Inflammatory macrophage treated with lipopolysaccharide for 4 hours (primary cell): ENCODE measurements at places on chromosomes 7 and 10.

- no peak for DNase-seq
Measured at GRCh38 chr10:13327534-13327933, 20.6 kb downstream of the SEPHS1 start.

- DNase-seq = no peak
Measured at GRCh38 chr10:15211464-15211979, 43.0 kb upstream of the NMT2 start.

GRCh38 chr10:35019041-35020024, 70.8 kb downstream of the CUL2 start:
- no peak for DNase-seq

DNA sequence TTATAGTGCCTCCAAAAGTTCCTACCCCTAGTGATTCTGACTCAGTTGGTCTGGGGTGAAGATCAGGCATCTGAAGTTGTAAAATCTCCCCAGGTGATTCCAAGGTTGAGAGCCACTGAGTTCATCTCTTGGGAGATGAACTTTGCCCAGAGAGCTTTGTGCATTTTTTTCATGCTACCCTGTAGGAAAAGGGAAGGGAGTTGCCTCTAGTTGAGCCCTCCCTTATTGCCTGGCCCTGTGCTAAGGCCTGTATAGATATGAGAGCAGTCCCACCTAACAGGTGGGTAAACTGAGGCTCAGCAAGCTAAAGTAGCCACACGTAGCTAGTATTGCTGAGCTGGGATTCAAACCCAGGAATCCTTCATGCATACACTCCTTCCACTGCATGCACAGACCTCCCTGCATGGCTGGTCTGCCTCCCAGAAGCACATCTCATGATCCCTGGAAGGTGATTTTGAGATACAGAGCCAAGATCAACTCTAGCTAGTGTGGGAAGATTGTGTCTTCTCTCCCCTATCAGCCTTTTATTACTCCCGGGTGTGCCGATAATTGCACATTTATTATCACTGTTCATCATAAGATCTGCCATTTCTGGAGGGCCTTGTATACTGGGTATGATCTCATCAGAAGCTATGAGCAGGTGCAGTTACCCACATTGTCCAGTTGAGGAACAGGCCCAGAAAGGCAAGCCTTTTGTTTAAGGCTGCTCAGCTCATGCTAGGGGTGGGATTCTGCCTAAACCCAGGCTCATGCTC, 47.0 kb downstream of the TBATA start:
- no peak for DNase-seq

DNA sequence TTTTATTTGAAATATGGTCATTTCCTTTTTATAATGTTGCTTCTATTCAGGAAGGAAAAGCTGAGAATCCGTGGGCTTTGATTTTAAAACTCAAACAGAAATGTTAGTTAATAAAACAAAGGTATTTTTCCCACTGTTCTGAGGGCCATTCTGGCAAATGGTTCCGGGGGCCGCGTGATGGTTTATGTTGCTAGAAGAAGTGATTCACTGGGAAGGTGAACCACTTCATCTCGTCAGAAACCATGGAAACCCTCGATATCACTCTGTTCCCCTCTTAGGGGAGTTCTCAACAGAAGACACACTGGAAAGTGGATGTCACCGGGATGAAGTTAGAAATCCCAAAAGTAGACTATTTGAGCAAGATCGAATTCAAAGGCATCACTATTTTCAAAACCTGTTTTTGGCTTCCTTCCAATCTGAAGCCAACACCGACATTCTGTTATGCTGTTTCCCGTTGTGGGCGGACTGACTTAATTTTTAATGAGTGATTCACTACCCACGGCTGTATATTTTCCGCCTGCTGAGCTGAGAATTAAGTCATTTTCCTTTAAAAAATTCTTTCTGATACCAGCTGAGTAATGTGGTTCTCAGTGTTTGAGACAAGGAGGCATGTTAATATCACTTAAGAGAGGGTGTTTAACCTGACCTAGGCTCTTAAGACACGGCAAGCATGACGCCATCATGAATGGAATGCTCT, 84.1 kb downstream of the PTPRE start:
- DNase-seq = peak; percentile 94

DNA sequence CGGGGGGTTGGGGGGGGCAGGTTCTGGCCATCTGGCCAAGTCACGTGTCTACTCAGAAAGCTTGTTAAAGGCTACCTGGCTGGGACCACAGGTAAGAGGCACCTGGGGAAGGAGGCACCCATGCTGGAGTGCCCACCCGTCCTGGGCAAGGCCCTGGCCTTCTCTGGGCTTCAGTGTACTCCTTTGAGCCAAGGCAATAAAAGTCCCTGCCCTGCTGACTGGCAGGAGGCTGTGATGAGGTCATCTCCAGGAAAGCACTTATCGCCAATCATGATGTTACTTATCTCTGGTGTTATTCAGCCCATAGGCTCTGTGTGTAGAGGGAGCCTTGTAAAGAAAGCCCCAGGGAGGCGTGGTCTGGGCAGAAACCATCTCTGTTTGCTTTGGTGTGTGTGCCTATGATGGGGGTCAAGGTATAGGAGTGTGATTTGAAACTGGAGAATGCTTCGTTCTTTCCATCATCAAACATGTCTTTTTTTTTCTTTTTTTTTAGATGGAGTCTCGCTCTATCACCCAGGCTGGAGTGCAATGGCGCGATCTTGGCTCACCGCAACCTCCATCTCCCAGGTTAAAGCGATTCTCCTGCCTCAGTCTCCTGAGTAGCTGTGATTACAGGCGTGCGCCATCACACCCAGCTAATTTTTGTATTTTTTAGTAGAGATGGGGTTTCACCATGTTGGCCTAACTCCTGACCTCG, 2.5 kb upstream of the CLDN4 start:
- peak; percentile 56 for DNase-seq

- no peak for DNase-seq
Measured at GRCh38 chr7:138434597-138435019, 25.5 kb upstream of the TRIM24 start.

DNA sequence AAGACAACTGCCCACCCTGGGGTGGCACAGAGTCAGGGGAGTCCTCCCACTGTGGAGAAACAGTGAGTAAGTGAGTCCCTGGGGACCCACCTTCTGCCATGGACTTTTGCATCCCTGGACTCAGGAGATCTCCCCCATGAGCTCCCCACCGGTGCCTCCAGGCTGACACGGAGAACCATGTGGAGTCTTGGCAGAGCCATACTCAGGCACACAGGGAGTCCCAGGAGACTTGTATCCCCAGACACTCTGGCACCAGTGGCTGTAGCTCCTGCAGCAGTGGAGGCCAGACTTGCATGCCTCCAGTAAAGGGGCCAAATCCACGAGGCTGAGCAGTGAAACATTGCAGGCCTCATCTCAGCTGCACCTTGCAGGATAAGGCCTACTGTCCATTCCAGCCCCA, 791.4 kb downstream of the PCDH15 start:
- no peak for DNase-seq

- DNase-seq = peak; percentile 56
Measured at GRCh38 chr7:2357571-2357970, 2.9 kb downstream of the EIF3B start.

DNA sequence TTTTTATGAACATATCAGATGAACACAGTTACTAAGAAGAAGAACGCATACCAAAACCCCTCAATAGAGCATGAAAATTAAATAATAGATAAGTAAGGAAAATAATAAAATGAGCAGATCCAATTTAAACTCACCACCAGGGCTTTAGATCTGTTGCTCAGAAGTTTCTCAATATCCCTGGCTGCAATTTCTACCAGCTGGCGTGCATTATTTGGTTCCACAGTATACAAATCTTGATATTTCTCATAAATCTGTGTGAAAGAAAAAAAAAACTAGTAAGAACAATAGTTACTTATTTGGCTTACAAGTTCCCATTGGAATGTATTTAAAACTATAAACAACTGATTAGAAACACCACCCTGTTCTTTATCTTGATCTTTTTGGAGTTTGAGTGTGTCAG, 108.6 kb downstream of the CACNA2D1 start:
- DNase-seq = no peak

DNA sequence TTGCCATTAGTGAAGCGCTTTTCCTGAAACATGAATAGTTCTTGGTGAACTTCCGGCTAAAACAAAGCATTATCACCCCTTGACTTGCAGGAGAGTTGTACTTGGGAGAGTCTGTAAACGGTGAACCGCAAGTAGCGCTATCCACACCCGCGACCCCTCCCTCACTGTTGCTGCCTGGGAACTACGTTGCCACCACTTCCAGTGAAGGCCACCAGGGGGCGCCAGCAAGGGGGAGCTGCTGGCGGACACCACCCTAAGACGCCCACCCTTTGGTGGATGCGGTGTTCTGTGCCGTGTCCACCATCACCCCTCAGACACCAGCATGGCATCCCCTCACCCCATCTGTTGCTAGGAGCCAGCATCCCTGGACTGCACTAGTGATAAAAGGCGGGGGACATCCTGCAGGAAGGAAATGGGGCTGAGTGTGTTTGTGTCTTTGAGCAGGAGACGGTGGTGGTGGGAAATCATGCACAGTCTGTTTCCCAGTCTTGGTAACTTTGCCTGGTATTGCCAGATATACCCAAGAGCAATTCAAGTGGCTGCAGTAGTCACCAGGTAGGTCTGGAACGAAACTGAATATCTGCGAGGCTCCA, 298.2 kb downstream of the FRMD4A start:
- DNase-seq = no peak

GRCh38 chr10:127410030-127410429, 139.1 kb upstream of the NPS start:
- no peak for DNase-seq

- DNase-seq = no peak
Measured at GRCh38 chr7:105876964-105877601, 684 bp upstream of the ATXN7L1 start.

GRCh38 chr7:80677629-80678028, 39.2 kb downstream of the CD36 start:
- DNase-seq = no peak

DNA sequence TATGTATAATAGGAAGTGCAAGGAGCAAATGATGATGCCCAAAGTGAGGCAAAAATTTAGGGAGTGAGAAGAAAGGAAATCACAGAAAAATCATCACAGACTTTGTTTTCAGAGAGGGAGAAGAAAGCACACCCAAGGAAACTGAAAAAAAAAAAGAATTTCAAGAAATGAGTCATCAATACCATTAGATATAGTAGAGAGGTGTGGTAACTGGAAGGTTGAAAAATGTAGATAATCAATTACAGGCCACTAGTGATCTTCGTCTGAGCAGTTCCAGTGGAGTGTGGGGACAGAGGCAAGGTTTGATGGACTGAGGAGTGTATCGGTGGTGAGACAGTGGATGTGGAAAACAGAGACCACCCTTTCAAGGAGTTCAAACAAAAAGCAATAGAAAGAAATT, 31.7 kb downstream of the ASB4 start:
- no peak for DNase-seq

- DNase-seq = no peak
Measured at GRCh38 chr7:21850531-21851285, 95.0 kb downstream of the CDCA7L start.

DNA sequence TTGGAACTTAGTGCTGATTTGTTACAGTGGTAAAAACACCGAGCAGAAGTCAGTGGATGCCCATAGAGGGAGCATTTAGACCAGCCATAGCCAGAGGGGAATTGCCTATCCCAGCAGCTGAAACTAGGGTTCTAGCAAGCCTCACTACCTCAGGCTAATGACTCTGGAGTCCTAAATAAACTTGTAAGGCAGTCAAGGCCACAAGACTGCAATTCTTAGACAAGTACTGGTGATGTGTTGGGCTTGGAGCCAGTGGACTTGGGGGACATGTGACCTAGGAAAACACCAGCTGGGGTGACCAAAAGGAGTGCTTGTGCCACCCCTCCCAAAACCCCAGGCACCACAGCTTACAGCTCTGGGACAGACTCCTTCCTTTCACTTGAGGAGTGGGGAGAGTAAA, 209.0 kb downstream of the MAGI2 start:
- no peak for DNase-seq

GRCh38 chr7:25098096-25099046, 26.7 kb downstream of the CYCS start:
- peak; percentile 71 for DNase-seq

DNA sequence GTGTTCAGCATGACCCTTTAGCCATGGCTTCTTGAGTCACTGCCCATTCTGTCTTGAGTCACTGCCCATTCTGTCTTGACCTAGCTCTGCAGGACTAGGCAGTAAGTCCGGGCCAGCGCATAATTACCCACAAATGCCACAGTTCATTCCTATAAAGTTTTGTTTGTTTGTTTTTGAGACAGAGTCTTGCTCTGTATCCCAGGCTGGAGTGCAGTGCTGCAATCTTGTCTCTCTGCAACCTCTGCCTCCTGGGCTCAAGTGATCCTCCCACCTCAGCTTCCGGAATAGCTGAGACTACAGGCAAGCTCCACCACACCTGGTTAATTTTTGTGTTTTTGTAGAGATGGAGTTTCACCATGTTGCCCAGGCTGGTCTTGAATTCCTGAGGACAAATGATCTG, 32.7 kb upstream of the TARP start:
- no peak for DNase-seq

GRCh38 chr10:71482620-71483019, 85.9 kb downstream of the CDH23 start:
- DNase-seq = no peak

DNA sequence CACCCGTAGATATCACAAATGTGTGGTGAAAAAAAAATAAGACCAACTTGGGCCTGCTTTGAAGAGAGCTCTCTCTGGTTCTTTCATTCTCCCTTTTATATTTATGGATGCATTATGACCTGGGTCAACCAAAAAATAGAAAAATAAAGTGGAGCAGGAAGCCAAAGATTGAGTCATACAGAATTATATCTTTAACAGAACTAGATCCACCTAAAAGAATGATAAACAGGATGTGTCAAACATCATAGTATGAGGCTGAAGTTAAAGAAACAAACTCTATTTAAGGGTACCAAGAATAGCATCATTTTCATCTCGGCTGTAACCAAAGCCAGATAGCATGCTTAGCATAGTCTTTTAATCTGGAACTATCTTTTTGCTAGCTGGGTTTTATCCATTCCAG, 28.8 kb upstream of the NMT2 start:
- DNase-seq = no peak

GRCh38 chr10:103800789-103801540, 54.4 kb downstream of the SH3PXD2A start:
- peak; percentile 8 for DNase-seq

DNA sequence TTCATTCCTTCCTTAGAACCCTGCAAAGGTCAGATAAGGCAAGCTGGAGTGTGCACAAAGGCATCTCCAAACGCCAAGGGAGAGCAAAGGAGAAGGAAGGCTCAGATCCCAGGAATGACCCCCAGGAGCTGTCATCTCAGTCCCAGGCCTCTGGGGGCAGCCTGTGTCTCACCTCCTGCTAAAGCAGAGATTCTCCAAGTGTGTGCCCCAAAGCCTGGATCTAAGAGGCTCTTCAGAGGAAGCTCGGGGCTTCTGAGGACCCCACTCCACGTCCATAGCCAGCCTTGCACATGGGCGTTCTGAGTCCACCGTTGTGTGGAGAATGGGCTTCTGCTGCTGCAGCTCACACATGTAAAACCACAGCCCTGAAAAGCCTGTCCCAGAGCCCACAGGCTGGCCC, 5.1 kb upstream of the GRID1 start:
- DNase-seq = no peak

GRCh38 chr10:89591111-89591795, 53.8 kb downstream of the PANK1 start:
- no peak for DNase-seq

- peak; percentile 18 for DNase-seq
Measured at GRCh38 chr10:118383699-118384098, 41.6 kb upstream of the FAM204A start.

- no peak for DNase-seq
Measured at GRCh38 chr10:81876253-81877077, 1.5 kb downstream of the NRG3 start.

- DNase-seq = no peak
Measured at GRCh38 chr10:1687190-1687589, 50.1 kb downstream of the ADARB2 start.

GRCh38 chr7:6691609-6692106, 15.1 kb downstream of the ZNF12 start:
- no peak for DNase-seq
